T-helper 1 cell (primary cell): ENCODE measurements at places on chromosomes 11 and 22.

- no peak for DNase-seq
Measured at GRCh38 chr11:59145534-59145933, 2.9 kb downstream of the FAM111A start.

GRCh38 chr11:68927280-68928135, 23.8 kb downstream of the IGHMBP2 start:
- DNase-seq = no peak

- no peak for DNase-seq
Measured at GRCh38 chr22:49713003-49713402, 114.7 kb downstream of the BRD1 start.

DNA sequence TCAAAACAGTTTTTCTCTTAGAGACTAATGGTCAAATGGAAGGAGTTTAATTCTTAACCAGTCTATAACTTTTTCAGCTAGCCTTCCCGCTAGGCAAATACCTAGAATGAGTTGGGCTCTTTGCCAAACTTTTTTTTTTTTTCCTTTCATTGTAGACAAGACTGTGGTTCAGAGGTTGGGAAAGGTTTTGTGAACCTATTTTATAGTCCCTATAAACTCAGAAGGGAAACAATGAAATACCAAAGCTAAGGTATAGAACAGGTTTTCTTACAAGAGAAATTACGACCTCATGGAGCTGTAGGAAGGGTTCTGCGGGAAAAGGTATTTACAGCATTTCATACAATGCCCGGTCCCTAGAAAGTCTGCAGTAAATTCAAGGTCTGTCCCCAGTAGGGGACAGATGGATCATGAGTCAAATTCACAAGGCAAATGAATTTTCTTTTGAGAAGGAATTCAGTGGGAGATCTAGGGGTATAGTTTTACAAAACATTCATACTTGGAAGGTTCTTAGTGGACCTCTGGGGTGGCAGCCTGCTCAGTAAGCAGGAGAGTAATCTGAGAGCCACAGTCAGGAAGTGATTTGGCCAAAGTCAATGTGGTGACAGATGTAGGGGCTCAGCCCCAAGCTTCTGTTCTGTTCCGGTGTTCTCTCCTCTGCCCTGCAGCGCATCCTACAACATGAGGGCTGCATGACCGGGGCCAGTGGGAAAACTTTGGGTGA, 146.8 kb downstream of the DBX1 start:
- DNase-seq = no peak
